ENCODE measurements at places on chromosomes 11 and 22. TPM values are rescaled to one million over a fixed set of nuclear protein-coding genes. Genes with fewer than 3 reads are reported as not detected.

- no peak overlapping the region for H3K27ac ChIP-seq
- H3K27me3 ChIP-seq: no peaks in the 10 kb centered on the region
- peak; percentile 68 for DNase-seq
- no peaks in the 10 kb centered on the region for H3K36me3 ChIP-seq
These were observed 90.7 kb downstream of the MORC2 start for GRCh38 chr22:30877662-30878515.

- no peaks in the 10 kb centered on the region for H3K4me1 ChIP-seq
- peaks cover 15% of the 10 kb centered on the region for H3K36me3 ChIP-seq
- DNase-seq: no peak
- no peak overlapping the region for H3K27ac ChIP-seq
- H3K4me3 ChIP-seq: no peak overlapping the region
These were observed 29.1 kb downstream of the ALG8 start for GRCh38 chr11:78110351-78110750.

The MIAT gene
- 3.5 TPM for total RNA-seq

GRCh38 chr11:109946322-109946846, 146.8 kb upstream of the ZC3H12C start:
- H3K4me1 ChIP-seq: peaks cover 10% of the 10 kb centered on the region
- H3K27ac ChIP-seq: peak overlapping the region; percentile 92
- H3K4me3 ChIP-seq: peak overlapping the region; percentile 59
- no peaks in the 10 kb centered on the region for H3K27me3 ChIP-seq

- H3K4me1 ChIP-seq: peaks cover 8% of the 10 kb centered on the region
- no peak for DNase-seq
- peaks cover 32% of the 10 kb centered on the region for H3K27me3 ChIP-seq
- no peak overlapping the region for H3K27ac ChIP-seq
These were observed 6.5 kb upstream of the PVALB start for GRCh38 chr22:36823186-36823839.

- H3K36me3 ChIP-seq: no peaks in the 10 kb centered on the region
- DNase-seq: no peak
- peaks cover 9% of the 10 kb centered on the region for H3K4me1 ChIP-seq
- H3K27ac ChIP-seq: peak overlapping the region; percentile 45
- no peaks in the 10 kb centered on the region for H3K27me3 ChIP-seq
These were observed 207.5 kb downstream of the ETS1 start for GRCh38 chr11:128379587-128380580.

GRCh38 chr22:46849101-46849500, 86.7 kb downstream of the TBC1D22A start:
- no peaks in the 10 kb centered on the region for H3K27me3 ChIP-seq
- no peak for DNase-seq
- H3K36me3 ChIP-seq: peaks cover 1% of the 10 kb centered on the region
- no peak overlapping the region for H3K4me3 ChIP-seq
- peaks cover 37% of the 10 kb centered on the region for H3K4me1 ChIP-seq
- H3K27ac ChIP-seq: no peak overlapping the region

The CRACR2B gene
- 0.57 TPM for total RNA-seq

The RAG1 gene
- total RNA-seq: 1.6 TPM

DNA sequence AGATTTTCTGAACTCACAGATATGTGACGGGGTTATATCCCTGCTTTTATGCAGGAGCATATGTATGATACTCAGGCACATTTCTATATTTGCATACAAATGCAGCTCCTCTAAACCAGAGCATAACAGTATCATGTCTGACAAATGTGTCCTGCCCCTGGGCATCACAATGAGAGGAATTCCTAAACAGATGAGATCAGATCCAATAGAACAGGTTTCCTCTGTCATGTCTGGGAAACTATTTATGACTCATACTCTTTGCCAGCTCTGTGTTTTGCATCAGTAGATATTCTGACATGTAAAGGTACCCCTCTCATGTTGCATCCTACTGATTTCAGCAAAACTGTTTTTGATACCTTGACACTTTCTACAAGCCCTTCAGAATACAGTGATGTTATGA, 29.4 kb downstream of the SYT9 start:
- peaks cover 6% of the 10 kb centered on the region for H3K4me1 ChIP-seq
- no peak for DNase-seq
- no peak overlapping the region for H3K27ac ChIP-seq
- H3K27me3 ChIP-seq: peaks cover 1% of the 10 kb centered on the region
- H3K36me3 ChIP-seq: no peaks in the 10 kb centered on the region

- H3K27ac ChIP-seq: no peak overlapping the region
- H3K27me3 ChIP-seq: no peaks in the 10 kb centered on the region
- H3K4me3 ChIP-seq: no peak overlapping the region
- H3K36me3 ChIP-seq: peaks cover 46% of the 10 kb centered on the region
These were observed 98.0 kb downstream of the ATG16L2 start for GRCh38 chr11:72912253-72912652.

- no peak for DNase-seq
- H3K36me3 ChIP-seq: no peaks in the 10 kb centered on the region
- H3K27me3 ChIP-seq: peaks cover 43% of the 10 kb centered on the region
- H3K4me3 ChIP-seq: no peak overlapping the region
- H3K4me1 ChIP-seq: no peaks in the 10 kb centered on the region
These were observed 14.0 kb upstream of the MPPED1 start for GRCh38 chr22:43397766-43398165.

DNA sequence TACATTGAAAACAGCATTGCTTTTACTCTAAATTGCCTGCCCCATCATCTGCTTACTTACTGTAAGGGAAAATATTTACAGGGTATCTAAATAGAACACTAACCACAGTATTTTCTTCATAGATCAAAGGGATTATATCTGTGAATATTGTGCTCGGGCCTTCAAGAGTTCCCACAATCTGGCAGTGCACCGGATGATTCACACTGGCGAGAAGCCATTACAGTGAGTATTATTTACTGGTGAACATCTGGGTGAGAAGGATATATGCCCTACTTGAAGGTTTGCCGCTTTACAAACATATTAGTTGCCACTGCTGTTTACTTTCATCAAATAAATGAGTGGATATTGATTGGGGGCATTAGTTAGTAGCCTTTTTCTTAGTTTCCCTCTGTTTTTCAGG, 5.9 kb upstream of the CNTF start:
- H3K36me3 ChIP-seq: peaks cover 46% of the 10 kb centered on the region
- no peak overlapping the region for H3K4me3 ChIP-seq
- H3K27ac ChIP-seq: no peak overlapping the region
- DNase-seq: no peak

- H3K4me1 ChIP-seq: no peaks in the 10 kb centered on the region
- no peak for DNase-seq
- H3K4me3 ChIP-seq: no peak overlapping the region
- H3K27ac ChIP-seq: no peak overlapping the region
- peaks cover 9% of the 10 kb centered on the region for H3K27me3 ChIP-seq
- no peaks in the 10 kb centered on the region for H3K36me3 ChIP-seq
These were observed 12.4 kb downstream of the NLRP14 start for GRCh38 chr11:7032692-7033091.

The E2F8 gene
- 1.4 TPM for total RNA-seq

DNA sequence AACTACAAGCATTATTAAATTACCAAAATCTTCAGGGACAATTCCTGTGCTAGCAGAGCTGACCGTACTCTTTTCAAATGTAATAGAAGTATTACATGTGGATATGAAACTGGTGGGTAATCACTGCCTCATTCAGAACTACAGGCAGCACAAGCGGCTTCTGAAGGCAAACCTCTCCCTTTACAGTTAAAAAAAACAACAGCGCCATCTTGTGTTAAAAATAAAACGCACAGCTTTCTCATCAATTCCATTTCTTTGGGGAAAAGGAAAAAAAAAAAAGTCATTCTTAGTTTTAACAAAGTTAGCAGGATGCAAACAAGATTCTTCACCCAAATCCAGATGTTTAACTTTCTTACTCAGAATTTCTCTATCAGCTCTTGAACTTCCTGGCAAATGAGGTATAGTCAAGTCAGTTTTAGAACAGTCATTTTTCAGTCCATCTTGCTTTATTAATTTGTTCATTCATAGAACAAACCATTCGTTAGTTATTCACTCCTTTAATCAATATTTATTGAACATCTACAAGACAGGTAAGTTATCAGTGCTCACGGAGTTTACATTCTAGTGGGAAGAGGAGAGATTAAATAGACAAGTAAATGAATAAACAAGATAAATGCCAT, 331.8 kb upstream of the MPPED2 start:
- no peak overlapping the region for H3K4me3 ChIP-seq
- H3K36me3 ChIP-seq: peaks cover 1% of the 10 kb centered on the region
- H3K27ac ChIP-seq: no peak overlapping the region
- DNase-seq: no peak

The HTR3A gene
- total RNA-seq: not detected

The FAM180B gene
- not detected for total RNA-seq

The ADM2 gene
- 1.5 TPM for total RNA-seq

- H3K4me3 ChIP-seq: no peak overlapping the region
- no peaks in the 10 kb centered on the region for H3K4me1 ChIP-seq
- no peak overlapping the region for H3K27ac ChIP-seq
- peaks cover 28% of the 10 kb centered on the region for H3K27me3 ChIP-seq
These were observed 1.7 kb downstream of the MRGPRD start for GRCh38 chr11:68978931-68979594.

GRCh38 chr22:34111210-34111824, 191.0 kb upstream of the LARGE1 start:
- no peaks in the 10 kb centered on the region for H3K36me3 ChIP-seq
- H3K27ac ChIP-seq: no peak overlapping the region
- no peak for DNase-seq
- H3K4me1 ChIP-seq: no peaks in the 10 kb centered on the region
- peaks cover 6% of the 10 kb centered on the region for H3K27me3 ChIP-seq

- peaks cover 4% of the 10 kb centered on the region for H3K27me3 ChIP-seq
- no peak overlapping the region for H3K4me3 ChIP-seq
- peaks cover 14% of the 10 kb centered on the region for H3K4me1 ChIP-seq
- no peaks in the 10 kb centered on the region for H3K36me3 ChIP-seq
- DNase-seq: no peak
These were observed 13.9 kb downstream of the INSC start for GRCh38 chr11:15128621-15129020.

- H3K27me3 ChIP-seq: peaks cover 8% of the 10 kb centered on the region
- DNase-seq: no peak
- no peaks in the 10 kb centered on the region for H3K4me1 ChIP-seq
- no peak overlapping the region for H3K4me3 ChIP-seq
- H3K27ac ChIP-seq: no peak overlapping the region
These were observed 188.5 kb downstream of the MPPED1 start for GRCh38 chr22:43600265-43600664.

The PAMR1 gene
- 2.9 TPM for total RNA-seq

DNA sequence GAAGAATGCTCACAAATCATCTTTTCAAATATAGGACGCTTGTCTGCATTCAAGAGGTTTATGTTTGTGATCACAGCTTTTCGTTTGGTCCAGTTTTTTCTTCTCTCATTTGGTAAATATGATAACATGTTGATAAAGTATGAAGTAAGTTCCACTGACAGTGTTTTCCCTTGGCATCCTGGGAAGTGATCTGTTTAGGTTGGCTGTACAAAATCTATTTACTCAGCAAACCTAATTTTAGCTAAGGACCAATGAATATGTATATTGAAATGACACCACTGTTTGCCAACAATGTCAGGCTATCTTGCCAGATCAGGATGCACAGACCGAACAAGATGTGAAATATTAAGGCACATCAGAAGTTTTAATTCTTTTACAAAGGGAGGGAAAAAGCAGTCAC, 1230.8 kb downstream of the LRRC4C start:
- no peaks in the 10 kb centered on the region for H3K4me1 ChIP-seq
- no peaks in the 10 kb centered on the region for H3K36me3 ChIP-seq
- peaks cover 9% of the 10 kb centered on the region for H3K27me3 ChIP-seq
- DNase-seq: no peak

DNA sequence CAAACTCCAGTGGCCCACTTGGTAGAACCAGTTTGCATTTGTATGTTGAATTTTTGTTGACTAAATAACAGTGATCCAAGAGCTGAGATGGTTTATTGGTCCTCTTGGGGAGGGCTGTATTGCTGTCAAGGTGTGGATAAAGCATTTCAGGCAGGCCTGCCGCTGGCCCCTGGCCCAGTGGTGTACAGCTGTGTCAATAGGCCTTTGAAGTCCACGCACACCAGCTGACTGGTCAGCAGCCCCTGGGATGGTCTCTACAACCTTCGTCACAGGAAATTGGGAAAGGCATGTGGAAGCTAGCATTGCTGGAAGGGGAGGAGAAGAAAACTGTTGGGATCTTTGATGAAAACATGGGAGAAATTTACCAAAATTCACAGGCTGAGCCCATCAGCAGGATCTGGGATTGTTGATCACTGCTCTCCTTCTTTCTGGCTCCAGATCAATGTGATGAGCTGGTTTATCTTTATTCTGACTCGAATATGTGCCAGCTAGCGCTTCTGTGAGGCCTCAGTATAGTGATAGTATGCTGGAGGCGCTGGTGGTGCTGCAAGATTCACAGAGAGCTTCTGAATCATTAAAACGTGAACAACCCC, 12.5 kb upstream of the E2F8 start:
- H3K36me3 ChIP-seq: peaks cover 4% of the 10 kb centered on the region
- no peak overlapping the region for H3K4me3 ChIP-seq
- H3K27me3 ChIP-seq: peaks cover 17% of the 10 kb centered on the region
- no peak overlapping the region for H3K27ac ChIP-seq
- no peak for DNase-seq
- no peaks in the 10 kb centered on the region for H3K4me1 ChIP-seq

- H3K4me1 ChIP-seq: peaks cover 47% of the 10 kb centered on the region
- no peak overlapping the region for H3K4me3 ChIP-seq
- no peaks in the 10 kb centered on the region for H3K27me3 ChIP-seq
- H3K27ac ChIP-seq: no peak overlapping the region
- peaks cover 3% of the 10 kb centered on the region for H3K36me3 ChIP-seq
These were observed 4.4 kb downstream of the BCR start for GRCh38 chr22:23184764-23185113.

The GRIA4 gene
- not detected for total RNA-seq

The LINC01488 gene
- not detected for total RNA-seq

The SMIM35 gene
- total RNA-seq: not detected

- H3K4me3 ChIP-seq: peak overlapping the region; percentile 45
- no peak overlapping the region for H3K27ac ChIP-seq
- DNase-seq: no peak
- H3K4me1 ChIP-seq: peaks cover 17% of the 10 kb centered on the region
These were observed 1.6 kb downstream of the PHF21B start for GRCh38 chr22:45008186-45008681.

The UVRAG gene
- 15.7 TPM for total RNA-seq

The SERPIND1 gene
- not detected for total RNA-seq

- H3K4me1 ChIP-seq: peaks cover 6% of the 10 kb centered on the region
- no peaks in the 10 kb centered on the region for H3K27me3 ChIP-seq
- peaks cover 3% of the 10 kb centered on the region for H3K36me3 ChIP-seq
- H3K4me3 ChIP-seq: no peak overlapping the region
- DNase-seq: no peak
These were observed 270.8 kb downstream of the DYNC2H1 start for GRCh38 chr11:103380031-103380430.

The APOC3 gene
- total RNA-seq: not detected

All from chondrocyte (in vitro differentiated cells).